ENCODE measurements at places on chromosomes 2 and 18.

GRCh38 chr2:172052000-172052983 lies 33.0 kb upstream of the DLX1 start:
- H3K27ac ChIP-seq, result no peak overlapping the region
- no peaks in the 10 kb centered on the region for H3K27me3 ChIP-seq
- no peaks in the 10 kb centered on the region for H3K4me1 ChIP-seq
- no peak for DNase-seq

DNA sequence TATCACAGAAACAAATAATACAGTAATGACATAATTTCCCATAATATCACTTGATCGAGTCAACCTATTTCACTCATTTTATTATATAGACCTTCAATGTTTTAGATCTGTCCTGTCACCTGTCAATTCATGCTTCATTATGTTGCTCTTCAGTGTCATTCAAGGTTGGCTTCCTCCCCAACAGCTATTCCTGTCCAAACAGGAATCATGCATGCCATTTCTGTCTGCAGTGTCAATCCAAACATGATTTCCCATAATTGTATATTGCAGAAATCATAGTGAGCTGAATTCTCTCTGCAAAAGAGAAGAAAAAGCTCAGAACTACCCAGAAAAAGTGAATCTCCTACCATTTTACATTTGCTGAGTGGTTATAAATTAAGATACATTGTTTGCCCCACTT lies 628.6 kb downstream of the NR4A2 start:
- DNase-seq, result no peak
- H3K4me1 ChIP-seq, result no peaks in the 10 kb centered on the region
- H3K27ac ChIP-seq, result no peak overlapping the region

DNA sequence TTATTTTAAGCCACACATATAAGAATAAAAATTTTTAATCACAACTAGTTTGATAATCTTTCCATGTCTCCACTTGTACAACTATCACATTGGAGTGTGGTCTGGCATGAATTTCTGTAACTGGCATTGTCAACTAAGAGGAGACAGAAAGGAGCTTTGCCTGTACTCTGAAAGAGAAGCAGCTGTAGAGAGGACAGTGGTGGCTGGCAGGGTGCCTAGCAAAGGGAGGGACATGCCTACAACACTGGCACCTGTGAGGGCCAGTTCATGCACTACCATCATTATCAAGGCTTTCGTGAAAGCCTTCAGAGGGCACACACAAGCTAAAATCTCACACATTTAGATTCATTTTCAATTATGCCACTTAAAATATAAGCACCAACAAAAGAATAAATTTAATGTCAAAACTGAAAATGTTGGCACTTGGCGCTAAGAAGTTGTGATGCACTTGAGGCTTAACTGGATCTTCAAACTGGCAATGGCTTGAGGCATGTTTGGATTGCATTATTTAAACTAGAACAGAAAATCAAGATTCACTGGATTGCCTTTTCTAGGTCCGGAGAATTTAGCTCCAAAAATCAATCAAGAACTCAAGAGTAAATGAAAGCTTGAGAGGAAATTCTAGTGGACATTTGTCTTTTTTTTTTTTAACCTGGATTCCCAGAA lies 238.6 kb downstream of the ZNF385B start:
- no peaks in the 10 kb centered on the region for H3K36me3 ChIP-seq
- no peak for DNase-seq
- no peak overlapping the region for H3K27ac ChIP-seq
- H3K4me1 ChIP-seq, result no peaks in the 10 kb centered on the region
- H3K27me3 ChIP-seq, result no peaks in the 10 kb centered on the region
- no peak overlapping the region for H3K4me3 ChIP-seq

DNA sequence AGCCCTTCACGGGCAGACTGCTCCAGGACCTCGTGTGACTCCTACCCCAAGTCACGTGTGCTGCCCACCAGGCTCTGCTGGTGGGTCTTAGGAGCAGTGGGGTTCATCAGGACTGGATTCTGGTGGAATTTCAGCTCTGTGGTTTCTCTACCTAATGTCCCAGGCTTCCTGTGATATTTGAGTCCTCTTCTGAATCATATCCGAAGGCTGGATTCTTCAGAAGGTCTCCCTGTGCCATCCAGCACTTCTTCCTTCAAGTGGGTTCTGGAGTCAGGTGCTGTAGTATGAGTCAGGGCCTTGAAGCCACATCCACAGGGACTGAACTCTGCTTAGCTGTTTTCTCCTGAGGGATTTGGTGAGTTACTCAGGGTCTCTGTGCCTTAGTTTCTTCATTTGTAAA lies 850.2 kb upstream of the CELF4 start:
- no peak overlapping the region for H3K4me3 ChIP-seq
- H3K4me1 ChIP-seq, result no peaks in the 10 kb centered on the region
- no peaks in the 10 kb centered on the region for H3K36me3 ChIP-seq
- no peak for DNase-seq
- H3K27me3 ChIP-seq, result no peaks in the 10 kb centered on the region
- H3K27ac ChIP-seq, result no peak overlapping the region

DNA sequence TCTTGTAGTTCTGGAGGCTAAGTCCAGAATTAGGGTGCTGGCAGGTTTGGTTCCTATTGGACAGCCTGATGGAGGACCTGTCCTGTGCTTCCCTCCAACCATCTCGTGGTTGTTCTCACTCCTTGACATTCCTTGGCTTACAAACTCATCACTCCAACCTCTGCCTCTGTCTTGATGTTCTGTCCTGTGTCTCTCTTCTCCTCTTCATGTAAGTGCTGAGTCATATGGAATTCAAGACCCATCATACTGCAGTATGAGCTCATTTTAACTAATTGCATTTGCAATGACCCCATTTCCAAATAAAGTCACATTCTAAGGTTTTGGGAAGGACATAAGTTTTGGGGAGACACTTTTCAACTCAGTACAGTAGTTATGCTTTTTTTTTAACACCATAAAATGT lies 374.7 kb downstream of the TRIB2 start:
- H3K27ac ChIP-seq, result no peak overlapping the region
- no peaks in the 10 kb centered on the region for H3K4me1 ChIP-seq
- H3K27me3 ChIP-seq, result peaks cover 4% of the 10 kb centered on the region

DNA sequence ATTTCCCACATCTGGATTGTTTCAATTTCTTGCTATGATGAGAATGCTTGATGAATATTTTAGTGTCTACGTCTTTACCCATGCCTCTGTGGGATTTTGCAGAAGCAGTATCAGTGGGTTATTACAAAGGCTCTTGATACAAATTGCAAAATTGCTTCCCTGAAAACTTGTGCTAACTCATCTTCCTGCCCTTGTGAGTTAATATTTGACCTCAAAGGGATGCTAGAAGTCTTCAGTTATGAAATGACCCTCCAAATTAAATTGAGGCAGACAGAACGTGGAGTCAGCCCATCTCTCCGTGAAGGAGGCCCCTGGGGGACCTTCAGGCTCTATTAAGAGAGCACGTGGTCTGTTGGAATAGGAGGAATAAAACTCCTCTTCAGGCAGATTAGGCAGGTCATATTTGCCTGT lies 239.2 kb upstream of the HS6ST1 start:
- no peaks in the 10 kb centered on the region for H3K4me1 ChIP-seq
- no peak for DNase-seq
- H3K36me3 ChIP-seq, result no peaks in the 10 kb centered on the region
- H3K4me3 ChIP-seq, result no peak overlapping the region
- no peaks in the 10 kb centered on the region for H3K27me3 ChIP-seq

DNA sequence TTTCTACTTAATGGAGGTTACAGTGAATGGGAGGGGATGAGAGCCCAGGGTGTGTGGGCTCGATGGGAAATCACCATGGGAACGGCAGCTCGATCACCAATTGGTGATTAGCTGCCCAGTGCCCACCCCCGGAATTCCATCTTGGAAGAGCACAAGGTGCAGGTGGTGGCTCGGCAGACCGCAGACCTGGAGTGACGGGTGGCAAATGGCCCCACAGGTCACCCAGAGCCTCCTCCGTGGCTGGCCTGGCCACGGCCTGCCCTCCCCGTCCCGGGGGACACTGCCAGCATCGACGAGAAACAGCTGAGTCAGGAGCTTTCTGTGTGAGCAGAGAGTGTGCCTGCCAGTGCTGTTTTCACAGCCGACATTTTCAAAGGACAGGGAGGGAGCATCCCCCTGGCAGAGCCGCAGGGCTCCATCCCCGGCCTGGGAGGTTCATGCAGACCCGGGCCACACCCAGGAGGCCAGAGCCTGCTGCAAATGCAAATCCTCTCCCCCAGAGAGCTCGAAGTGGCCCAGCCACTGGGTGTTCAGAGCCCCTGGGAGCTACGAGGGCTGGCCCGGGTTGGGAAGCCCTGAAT lies 176.4 kb upstream of the MYT1L start:
- H3K4me3 ChIP-seq, result no peak overlapping the region
- H3K27me3 ChIP-seq, result no peaks in the 10 kb centered on the region
- DNase-seq, result no peak
- H3K36me3 ChIP-seq, result no peaks in the 10 kb centered on the region

GRCh38 chr2:111689941-111690340 lies 194.1 kb downstream of the ANAPC1 start:
- no peaks in the 10 kb centered on the region for H3K36me3 ChIP-seq
- DNase-seq, result no peak
- no peaks in the 10 kb centered on the region for H3K4me1 ChIP-seq
- H3K4me3 ChIP-seq, result no peak overlapping the region
- H3K27me3 ChIP-seq, result no peaks in the 10 kb centered on the region

GRCh38 chr18:58140387-58141325 lies 96.6 kb downstream of the NEDD4L start:
- H3K4me3 ChIP-seq, result no peak overlapping the region
- no peaks in the 10 kb centered on the region for H3K36me3 ChIP-seq
- H3K27ac ChIP-seq, result no peak overlapping the region
- H3K4me1 ChIP-seq, result no peaks in the 10 kb centered on the region
- no peak for DNase-seq
- H3K27me3 ChIP-seq, result no peaks in the 10 kb centered on the region

DNA sequence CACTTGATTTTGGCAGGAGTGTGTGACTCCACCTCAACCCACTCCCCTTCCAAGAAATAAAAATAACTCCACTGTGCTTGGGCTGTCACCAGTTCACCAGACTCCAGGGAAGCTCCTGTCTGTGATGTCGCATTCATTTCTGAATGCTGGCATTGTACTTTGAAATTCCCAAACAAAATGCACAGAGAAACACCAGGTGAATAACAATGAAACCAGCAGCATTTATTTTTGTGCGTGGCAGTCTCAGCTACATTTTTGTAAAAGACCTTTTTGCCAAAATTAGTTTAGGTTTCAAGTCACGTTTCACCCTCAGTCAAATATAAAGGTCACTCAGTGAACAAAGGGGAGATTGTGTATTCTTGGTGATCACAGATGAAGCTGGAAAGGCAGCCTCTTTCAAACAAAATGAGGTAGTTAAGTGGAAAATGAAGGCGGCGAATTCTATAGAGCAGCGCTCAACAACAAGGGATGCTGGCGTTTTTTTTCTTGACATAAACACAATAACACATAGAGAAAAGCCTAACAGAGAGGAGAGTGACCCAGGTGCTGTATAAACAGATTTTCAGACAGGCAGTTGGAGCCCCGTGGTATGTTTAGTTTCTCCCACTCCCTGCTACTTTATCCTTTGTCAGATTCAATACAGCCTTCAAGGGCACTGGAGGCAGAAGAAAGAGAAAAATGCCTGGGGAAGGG lies 210.3 kb upstream of the GCFC2 start:
- H3K4me1 ChIP-seq, result no peaks in the 10 kb centered on the region
- DNase-seq, result no peak
- H3K27me3 ChIP-seq, result no peaks in the 10 kb centered on the region
- H3K4me3 ChIP-seq, result no peak overlapping the region

GRCh38 chr18:50179465-50179864 lies 15.5 kb downstream of the MYO5B start:
- no peaks in the 10 kb centered on the region for H3K4me1 ChIP-seq
- no peaks in the 10 kb centered on the region for H3K27me3 ChIP-seq
- H3K27ac ChIP-seq, result no peak overlapping the region

All from effector memory CD4-positive, alpha-beta T cell (primary cell).